Hematopoietic multipotent progenitor cell treated with erythropoietin and hydrocortisone succinate and interleukin-3 and kit ligand, for 4 days (in vitro differentiated cells): ENCODE measurements at places on chromosomes 16 and 17.

GRCh38 chr16:22217890-22218730 lies 12.0 kb downstream of the EEF2K start:
- peak; percentile 74 for DNase-seq

DNA sequence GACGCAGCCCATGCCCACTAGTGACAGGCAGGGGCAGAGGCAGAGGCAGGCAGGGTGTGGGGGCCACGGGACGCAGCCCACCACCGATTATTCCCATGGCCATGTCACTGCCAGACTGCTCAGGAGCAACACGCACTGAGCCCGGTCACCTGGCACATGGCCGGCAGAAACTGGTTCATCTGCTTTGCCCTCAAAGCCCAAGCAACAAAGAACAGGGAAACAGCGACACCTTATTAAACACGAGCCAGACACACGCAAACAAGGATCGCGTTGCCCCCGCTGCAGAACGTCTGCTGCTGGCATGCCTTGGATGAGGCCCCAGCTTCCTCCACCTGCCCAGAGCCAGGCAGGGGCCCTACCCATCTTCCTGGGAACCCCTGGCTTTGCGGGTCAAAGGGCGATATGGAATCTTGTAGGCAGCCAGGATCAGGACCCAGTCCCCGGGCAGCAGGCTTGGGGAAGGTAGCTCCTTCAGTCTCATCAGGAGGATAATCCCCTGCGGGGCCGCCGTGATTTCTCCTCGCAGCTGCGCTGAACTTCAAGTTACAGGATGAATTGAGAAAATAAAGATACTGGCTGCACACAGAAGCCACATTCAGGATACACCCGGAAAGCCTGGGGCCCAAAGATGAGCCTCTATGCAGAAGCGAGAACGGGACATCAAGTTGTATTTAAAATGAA lies 4.8 kb downstream of the TBC1D16 start:
- no peak for DNase-seq

DNA sequence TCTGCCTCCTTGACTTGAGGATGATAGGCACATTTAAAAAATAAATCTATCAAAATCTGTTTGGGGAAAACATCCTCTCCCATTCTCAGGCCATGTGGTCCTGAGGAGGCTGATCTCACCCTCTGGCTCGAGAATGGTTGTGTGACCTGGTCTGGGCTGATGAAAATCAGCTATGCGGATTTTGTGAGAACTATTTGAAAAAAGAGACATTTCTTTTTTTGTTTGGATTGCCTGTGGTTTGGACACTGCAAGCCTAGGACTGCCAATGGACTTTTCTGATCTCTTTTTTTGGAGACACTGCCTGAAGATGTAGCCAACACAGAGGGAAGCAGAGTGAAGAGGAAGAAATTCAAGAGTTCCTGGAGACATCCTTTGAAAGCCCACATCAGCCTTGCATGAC lies 145.9 kb downstream of the HS3ST3B1 start:
- DNase-seq, result no peak

- no peak for DNase-seq
These were observed 15.1 kb upstream of the ZFHX3 start for GRCh38 chr16:73062743-73063733.

DNA sequence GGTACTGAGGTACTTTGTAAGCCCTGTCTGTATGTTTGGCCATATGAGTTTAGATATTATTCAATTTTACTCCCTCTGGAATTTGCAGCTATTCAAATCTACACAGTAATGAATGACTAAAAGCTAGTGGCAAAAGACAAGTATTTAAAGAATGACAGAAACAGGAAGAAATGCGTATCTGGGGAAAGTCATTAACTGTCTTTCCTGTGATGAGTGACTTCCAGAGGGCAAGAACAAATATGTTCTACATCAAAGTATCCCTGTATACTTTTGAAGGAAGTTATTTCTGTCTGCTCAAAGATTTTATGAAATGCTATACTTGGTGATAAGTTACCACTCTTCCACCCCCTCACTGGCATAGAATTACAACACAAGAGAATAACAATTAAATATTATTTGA lies 489.3 kb upstream of the SOX9 start:
- no peak for DNase-seq

DNA sequence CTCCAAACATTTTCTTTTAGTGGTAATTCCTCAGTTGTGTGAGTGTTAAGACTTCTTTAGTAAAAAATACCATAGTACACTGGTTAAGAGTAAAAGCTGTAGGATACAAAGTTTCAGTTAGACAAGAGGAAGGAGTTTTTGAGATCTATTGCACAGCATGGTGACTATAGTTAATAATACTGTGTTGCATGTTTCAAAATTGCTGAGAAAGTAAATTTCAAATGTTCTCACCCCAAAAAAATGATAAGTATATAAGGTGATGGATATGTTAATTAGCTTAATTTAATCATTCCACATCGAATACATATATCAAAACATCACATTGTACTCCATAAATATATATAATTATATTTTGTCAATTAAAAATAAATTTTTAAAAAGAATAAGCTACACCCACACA lies 22.0 kb upstream of the NLK start:
- no peak for DNase-seq

DNA sequence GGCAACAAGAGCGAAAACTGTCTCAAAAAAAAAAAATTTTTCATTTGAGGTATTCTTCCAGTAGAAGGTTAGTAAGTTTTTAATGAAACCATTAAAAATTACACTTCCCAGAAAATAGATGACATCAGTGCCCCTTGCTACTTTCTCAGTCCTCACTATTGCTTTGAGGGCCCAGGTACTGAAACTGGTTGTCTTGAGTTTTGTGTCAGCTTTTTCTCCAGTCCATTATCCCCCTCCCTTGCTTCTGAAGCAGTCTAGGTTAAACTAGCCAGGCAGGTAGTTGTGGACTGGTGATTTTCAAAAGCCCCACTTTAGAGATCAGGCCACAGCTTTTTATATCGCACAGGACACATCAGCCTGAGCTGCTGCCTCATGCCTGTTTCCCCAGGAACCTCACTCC lies 10.9 kb downstream of the SMCR8 start:
- no peak for DNase-seq

DNA sequence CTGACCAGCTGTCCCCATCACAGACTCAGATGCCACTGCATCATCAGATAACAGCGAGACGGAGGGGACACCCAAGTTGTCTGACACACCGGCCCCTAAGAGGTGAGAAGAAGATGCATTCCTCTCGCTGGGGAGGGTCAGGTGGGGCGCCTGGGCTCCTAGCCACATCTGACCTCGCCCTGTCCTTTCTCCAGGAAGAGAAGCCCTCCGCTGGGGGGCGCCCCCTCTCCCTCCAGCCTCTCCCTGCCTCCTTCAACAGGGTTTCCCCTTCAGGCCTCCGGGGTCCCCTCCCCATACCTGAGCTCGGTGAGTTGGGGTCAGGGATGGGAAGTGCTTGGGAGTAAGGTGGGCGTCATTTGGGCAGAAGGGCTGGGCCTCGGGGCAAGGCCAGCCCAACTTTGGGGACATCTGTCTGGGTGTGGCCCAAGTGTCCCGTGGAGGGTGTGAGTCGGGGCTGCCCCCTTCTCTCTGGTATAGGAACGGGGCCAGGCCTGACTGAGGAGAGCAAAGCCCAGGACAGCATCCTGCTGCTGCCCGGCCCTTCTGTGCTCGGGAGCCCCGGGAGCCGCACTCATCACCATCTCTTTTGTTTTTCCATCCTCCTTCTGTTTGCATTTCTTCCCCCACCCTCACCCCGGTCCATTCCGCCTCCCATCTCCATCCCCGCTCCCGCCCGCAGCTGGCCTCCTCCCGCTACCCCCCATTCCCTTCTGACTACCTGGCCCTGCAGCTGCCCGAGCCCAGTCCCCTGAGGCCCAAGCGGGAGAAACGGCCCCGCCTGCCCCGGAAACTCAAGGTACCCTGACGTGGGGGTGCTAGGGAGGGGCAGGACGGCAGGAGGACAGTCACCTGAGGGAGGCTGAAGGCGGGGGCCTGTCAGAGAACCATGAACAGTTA lies 4.9 kb downstream of the INO80E start:
- DNase-seq, result no peak

DNA sequence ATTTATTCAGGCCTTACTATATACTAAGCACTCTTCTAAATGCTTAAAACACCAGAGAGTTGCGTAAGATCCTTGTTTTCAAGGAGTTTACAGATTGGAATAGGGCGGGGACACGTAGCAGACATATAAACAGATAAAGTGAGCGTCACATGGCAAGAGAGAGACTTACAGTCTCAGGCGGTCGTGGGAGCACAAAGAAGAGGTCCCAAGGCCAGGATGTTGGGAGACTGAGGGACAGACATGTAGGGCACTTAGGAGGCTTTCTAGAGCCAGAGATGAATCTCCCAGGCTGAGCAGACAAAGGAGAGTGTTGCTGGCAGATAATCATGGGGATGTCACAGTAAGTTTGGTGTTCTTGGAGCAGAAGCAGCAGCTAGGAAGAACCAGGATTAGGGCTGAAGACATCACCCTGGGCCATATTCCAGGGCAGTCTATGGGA lies 119.1 kb upstream of the ANKFN1 start:
- DNase-seq, result no peak

- no peak for DNase-seq
These were observed 97.5 kb downstream of the OR1D5 start for GRCh38 chr17:2965621-2966595.

DNA sequence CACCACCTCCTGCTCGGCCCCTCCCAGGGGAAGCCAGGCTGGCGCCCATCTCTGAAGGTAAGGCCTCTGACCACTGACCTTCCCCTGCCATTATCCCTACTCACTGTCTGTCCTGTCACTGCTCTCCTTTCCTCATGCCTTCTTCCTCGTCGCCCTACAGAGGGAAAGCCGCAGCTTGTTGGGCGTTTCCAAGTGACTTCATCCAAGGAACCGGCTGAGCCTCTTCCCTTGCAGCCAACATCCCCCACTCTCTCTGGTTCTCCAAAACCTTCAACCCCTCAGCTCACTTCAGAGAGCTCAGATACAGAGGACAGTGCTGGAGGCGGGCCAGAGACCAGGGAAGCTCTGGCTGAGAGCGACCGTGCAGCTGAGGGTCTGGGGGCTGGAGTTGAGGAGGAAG lies 3.0 kb downstream of the COA3 start:
- no peak for DNase-seq

GRCh38 chr16:15059324-15059723 lies 3.5 kb upstream of the NTAN1 start:
- DNase-seq, result no peak

GRCh38 chr16:4501071-4501478 lies 24.9 kb downstream of the HMOX2 start:
- no peak for DNase-seq

DNA sequence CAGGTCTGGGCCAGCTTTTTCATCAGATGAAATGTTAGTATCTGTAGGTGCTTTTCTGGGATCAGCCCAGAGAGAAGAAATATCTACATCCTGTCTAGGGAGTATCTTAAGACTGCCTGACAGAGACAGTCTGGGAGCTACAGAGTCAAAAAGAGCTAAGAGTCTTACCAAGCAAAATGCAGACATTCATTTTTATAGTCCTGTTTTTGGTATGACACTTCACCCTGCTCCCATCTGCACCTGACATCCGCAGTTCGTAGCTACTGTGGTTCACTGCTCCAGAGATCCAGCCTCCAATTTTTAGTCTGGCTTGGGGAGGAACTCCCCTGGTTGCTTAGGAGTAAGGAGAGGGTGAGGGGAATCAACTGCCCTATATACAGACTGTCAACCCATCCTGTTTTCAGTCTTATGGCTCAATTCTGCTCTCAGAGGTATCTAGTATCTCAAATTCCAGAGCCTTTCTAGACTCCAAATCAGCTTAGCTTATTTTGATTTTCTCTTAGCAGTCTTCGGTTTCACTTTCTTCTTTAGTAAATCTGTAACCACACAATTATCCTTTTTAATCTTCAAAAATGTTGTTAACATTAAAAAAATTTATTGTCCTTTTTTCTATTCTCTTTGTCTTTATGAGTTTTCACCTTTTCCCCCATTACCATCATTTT lies 97.8 kb downstream of the TMEM100 start:
- no peak for DNase-seq

GRCh38 chr17:67707442-67707841 lies 10.3 kb upstream of the NOL11 start:
- DNase-seq, result no peak

GRCh38 chr17:17129466-17129865 lies 76.7 kb downstream of the PLD6 start:
- no peak for DNase-seq

DNA sequence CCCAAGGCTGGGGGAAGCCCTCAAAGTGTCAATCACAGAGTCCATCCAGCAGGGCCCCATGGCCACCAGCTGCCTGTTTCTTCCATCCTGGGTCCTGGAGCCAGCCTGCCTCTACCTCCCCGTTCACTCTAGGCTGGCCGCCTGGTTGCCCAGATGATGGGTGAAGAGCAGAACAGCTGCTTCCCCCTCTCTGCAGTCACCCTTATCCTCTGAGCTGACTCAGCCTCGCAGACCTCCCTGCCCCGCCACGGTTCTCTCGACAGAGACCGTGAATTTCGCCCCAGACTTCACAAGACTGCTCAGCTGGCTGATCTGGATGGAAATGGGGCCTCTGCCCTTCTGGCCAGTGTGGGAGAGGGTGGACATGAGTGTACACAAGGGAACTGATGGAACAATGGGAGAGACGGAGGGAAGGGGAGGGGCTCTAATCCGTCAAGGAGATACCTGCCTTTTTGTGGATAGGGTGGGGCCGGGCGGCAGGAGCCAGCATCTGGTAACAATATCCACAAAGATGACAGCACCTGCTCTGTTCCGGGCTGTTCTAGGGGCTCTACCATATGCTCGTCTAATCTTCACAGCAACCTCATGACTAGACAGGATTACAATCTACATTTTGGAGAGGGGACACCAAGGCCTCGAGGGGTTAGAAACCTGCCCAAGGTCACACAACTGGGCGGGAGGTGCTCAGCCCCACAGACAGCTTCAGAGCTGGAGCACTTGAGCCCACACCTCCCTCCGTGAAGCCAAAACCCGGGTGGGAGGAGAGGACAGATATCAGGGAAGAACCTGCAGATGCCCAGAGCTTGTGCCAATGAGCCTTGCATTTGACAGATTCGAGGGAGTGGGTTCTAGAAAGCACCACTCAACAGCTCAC lies 136.0 kb downstream of the SDK2 start:
- no peak for DNase-seq
